ENCODE measurements at places on chromosomes 2 and 18. TPM values are rescaled to one million over a fixed set of nuclear protein-coding genes. Genes with fewer than 3 reads are reported as not detected.

Gene PSMA8
- total RNA-seq, result not detected

GRCh38 chr2:134136731-134137130, 117.1 kb upstream of the MGAT5 start:
- no peak for DNase-seq
- peaks cover 23% of the 10 kb centered on the region for H3K4me1 ChIP-seq
- no peak overlapping the region for H3K27ac ChIP-seq
- no peaks in the 10 kb centered on the region for H3K36me3 ChIP-seq

Gene CHRND
- not detected for total RNA-seq

Gene AQP12B
- not detected for total RNA-seq

Gene CDH7
- total RNA-seq, result 7.3 TPM

- no peaks in the 10 kb centered on the region for H3K36me3 ChIP-seq
- no peaks in the 10 kb centered on the region for H3K4me1 ChIP-seq
- no peak overlapping the region for H3K27ac ChIP-seq
- H3K4me3 ChIP-seq, result no peak overlapping the region
These were observed 30.5 kb downstream of the GALNT14 start for GRCh38 chr2:31107591-31108300.

DNA sequence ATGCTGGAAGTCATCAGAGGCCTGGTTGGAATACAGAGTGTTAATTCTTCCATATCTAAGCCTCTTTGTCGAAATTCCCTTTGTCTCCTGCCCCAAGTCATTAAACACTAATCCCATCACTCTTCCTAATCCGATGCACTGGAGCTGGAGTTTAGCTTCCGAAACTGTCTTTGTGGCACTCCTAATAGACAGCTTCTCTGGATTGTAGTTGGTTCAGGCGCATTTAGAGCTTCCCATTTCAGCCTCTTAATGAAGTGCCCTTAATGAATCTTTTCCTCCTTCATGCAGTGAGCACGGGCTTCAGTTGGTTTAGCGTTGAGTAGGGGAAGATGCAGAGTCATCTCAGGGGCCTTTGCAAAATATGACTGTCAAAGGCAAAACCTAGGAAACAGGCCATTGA, 72.2 kb upstream of the MEIS1 start:
- DNase-seq, result no peak
- no peak overlapping the region for H3K27ac ChIP-seq
- no peak overlapping the region for H3K4me3 ChIP-seq
- peaks cover 12% of the 10 kb centered on the region for H3K4me1 ChIP-seq
- H3K36me3 ChIP-seq, result no peaks in the 10 kb centered on the region

Gene REEP1
- 0.06 TPM for total RNA-seq

GRCh38 chr2:28393114-28393836, 617 bp downstream of the FOSL2 start:
- H3K4me1 ChIP-seq, result peaks cover 38% of the 10 kb centered on the region
- H3K27me3 ChIP-seq, result no peaks in the 10 kb centered on the region
- H3K27ac ChIP-seq, result peak overlapping the region; percentile 91
- H3K36me3 ChIP-seq, result peaks cover 7% of the 10 kb centered on the region

DNA sequence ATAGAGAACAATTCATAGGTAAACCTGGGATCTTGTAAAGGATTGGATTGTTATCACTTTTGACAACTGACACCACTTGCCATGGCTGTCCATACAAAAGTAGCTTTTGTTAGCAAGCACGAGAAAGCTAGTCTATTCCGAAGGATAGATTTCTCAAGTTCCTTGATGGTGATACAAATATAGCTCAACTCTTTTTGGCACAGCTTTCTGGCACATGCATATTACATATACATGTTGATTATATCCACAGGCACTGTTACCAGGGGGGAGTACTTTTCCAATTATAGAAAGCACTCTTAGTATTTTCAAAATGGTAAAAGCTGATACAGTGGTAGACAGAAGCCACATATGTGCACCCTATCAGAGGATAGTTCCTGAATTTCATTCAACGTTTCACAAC, 168.9 kb downstream of the UPP2 start:
- peaks cover 22% of the 10 kb centered on the region for H3K27me3 ChIP-seq
- DNase-seq, result no peak
- no peak overlapping the region for H3K27ac ChIP-seq
- no peak overlapping the region for H3K4me3 ChIP-seq

Gene CAMKMT
- total RNA-seq, result 4.3 TPM

- H3K4me3 ChIP-seq, result no peak overlapping the region
- H3K27me3 ChIP-seq, result no peaks in the 10 kb centered on the region
- H3K36me3 ChIP-seq, result no peaks in the 10 kb centered on the region
- DNase-seq, result no peak
- H3K27ac ChIP-seq, result no peak overlapping the region
These were observed 254.6 kb upstream of the KCNJ3 start for GRCh38 chr2:154443919-154444318.

Gene KCNK3
- total RNA-seq, result 0.04 TPM
